ENCODE measurements at places on chromosomes 11 and 22. TPM values are rescaled to one million over a fixed set of nuclear protein-coding genes. Genes with fewer than 3 reads are reported as not detected.

CDCA5 gene
- 6.3 TPM for total RNA-seq

RNF215 gene
- 36.2 TPM for total RNA-seq

OR9G4 gene
- not detected for total RNA-seq

TPBGL gene
- total RNA-seq: 0.74 TPM

CPT1B gene
- total RNA-seq: 33.9 TPM

NLRP14 gene
- total RNA-seq: not detected

DCUN1D5 gene
- total RNA-seq: 37.9 TPM

FGF3 gene
- total RNA-seq: not detected

WNT7B gene
- total RNA-seq: 0.18 TPM

BRSK2 gene
- 1.8 TPM for total RNA-seq

DNA sequence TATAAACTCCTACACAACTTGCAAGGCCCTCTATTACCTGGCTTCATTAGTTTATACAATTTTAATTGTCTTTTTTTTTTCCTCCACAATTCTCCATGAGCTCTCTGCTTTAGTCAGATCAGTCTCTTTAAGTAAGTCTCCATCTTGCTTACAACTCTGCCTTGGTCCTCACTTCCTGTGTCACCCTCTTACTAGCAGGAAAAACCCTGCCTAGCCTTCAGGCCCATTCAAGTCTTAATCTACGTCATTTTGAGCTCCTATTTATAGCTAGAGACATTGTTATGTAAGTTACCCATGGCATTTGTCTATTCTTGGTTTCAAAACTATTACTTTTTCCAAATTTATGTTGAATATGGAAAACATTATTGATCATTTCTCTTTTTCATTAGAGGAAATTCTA is 177.4 kb downstream of the SBF2 start:
- DNase-seq: no peak
- no peak overlapping the region for H3K27ac ChIP-seq
- peaks cover 40% of the 10 kb centered on the region for H3K4me1 ChIP-seq

- no peak overlapping the region for H3K4me3 ChIP-seq
- H3K27ac ChIP-seq: no peak overlapping the region
- DNase-seq: no peak
- H3K27me3 ChIP-seq: peaks cover 30% of the 10 kb centered on the region
- no peaks in the 10 kb centered on the region for H3K4me1 ChIP-seq
Observed at GRCh38 chr22:22884888-22885840, 2.5 kb upstream of the IGLL5 start.

GRCh38 chr22:26860301-26860700 is 202.9 kb downstream of the MIAT start:
- H3K27ac ChIP-seq: no peak overlapping the region
- no peak overlapping the region for H3K4me3 ChIP-seq
- no peaks in the 10 kb centered on the region for H3K4me1 ChIP-seq
- DNase-seq: no peak
- H3K27me3 ChIP-seq: no peaks in the 10 kb centered on the region

DNA sequence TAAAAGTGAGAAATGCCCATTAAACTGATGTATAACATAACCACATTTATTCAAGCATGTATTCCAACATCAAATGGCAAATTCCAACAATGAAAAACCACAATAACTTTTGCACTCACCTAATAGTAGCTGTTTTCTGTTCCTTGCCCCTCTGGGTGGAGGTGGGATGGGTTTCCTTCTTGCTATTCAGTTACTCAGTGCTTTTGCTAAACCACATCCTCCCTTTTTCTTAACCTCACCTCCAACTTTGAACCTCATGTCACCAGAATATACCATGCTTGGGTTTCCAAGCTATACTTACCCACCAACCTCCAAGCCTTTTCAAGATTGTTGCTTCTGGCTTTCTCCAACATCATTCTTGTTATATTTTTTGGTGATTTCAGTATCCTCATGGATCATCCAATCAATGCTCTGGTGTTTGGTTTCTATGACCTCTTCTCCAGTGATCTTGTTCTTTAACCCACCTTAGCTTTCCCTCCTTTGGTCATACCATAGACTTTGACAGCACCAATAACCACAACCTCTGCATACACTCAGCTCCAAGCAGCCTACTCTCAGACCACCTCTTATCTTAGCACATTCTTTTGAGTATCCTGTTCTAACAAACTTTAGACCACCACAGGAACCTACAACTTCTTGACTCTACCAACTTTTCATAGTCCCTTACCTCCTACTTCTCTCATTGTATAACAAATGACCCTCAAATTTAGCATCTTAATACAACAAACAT is 3.2 kb upstream of the CCDC15 start:
- H3K36me3 ChIP-seq: peaks cover 6% of the 10 kb centered on the region
- H3K27ac ChIP-seq: no peak overlapping the region
- no peaks in the 10 kb centered on the region for H3K27me3 ChIP-seq
- DNase-seq: no peak
- H3K4me3 ChIP-seq: no peak overlapping the region

DNA sequence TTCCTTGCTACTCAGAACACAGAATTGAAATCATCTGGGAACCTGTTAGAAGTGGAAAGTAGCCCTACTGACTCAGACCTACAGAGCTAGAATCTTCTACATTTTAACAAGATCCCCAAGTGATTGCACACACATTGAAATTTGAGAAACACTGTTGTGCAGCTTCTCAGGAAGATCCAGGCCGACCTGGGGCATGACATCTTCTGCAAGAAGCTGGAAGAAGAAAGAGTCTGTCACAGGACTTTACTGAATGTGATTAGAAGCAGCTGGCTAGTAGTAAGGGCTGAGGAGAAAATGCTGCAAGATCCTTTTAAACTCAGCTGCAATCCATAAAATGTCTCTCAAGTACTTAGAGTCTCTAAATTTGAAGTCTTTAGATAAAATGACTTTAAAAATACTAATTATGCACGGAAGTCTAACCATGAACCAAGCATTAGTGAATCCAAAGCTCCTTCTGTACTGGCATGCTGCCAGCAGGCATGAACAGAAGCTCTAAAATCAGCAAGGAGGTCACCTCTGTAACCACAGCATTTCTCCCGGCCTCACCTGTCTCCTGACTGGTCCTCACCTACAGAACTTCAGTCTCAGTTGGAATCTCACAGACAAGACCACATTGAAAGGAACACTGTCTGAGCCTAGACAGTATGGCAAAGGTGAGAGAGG is 85.0 kb downstream of the SERGEF start:
- peaks cover 25% of the 10 kb centered on the region for H3K4me1 ChIP-seq
- no peak overlapping the region for H3K4me3 ChIP-seq
- DNase-seq: no peak
- H3K36me3 ChIP-seq: peaks cover 9% of the 10 kb centered on the region
- no peak overlapping the region for H3K27ac ChIP-seq

DNA sequence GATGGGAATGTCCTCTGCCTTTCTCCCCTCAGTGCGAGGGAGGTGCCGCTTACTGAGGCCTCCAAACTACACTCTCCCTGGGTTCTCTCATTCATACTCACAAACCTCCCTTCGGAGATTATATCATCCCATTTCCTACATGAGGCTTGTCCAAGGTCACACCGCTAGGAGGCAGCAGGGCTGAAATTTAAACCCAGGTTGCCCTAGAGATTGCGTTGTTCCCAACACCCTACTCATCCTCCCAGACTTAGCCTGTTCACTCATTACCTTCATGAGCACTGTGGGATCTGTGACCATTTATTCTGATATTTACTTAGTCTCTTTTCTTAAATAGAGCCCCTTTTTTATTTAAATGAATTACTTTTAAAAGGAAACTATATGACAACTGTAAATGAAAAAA is 31.1 kb downstream of the SDHAF2 start:
- H3K27me3 ChIP-seq: no peaks in the 10 kb centered on the region
- H3K4me3 ChIP-seq: no peak overlapping the region
- no peak for DNase-seq
- peaks cover 8% of the 10 kb centered on the region for H3K4me1 ChIP-seq
- peaks cover 3% of the 10 kb centered on the region for H3K36me3 ChIP-seq

- H3K4me3 ChIP-seq: no peak overlapping the region
- DNase-seq: no peak
- peaks cover 2% of the 10 kb centered on the region for H3K27me3 ChIP-seq
- no peaks in the 10 kb centered on the region for H3K36me3 ChIP-seq
Observed at GRCh38 chr11:35927682-35928081, 16.2 kb upstream of the LDLRAD3 start.

- peaks cover 8% of the 10 kb centered on the region for H3K27me3 ChIP-seq
- H3K4me3 ChIP-seq: no peak overlapping the region
- H3K36me3 ChIP-seq: no peaks in the 10 kb centered on the region
- no peak for DNase-seq
Observed at GRCh38 chr11:30210357-30210756, 20.5 kb upstream of the FSHB start.

- DNase-seq: no peak
- H3K36me3 ChIP-seq: no peaks in the 10 kb centered on the region
- peaks cover 8% of the 10 kb centered on the region for H3K27me3 ChIP-seq
- no peak overlapping the region for H3K27ac ChIP-seq
- no peak overlapping the region for H3K4me3 ChIP-seq
- H3K4me1 ChIP-seq: peaks cover 18% of the 10 kb centered on the region
Observed at GRCh38 chr11:44519989-44520737, 45.3 kb upstream of the CD82 start.

GRCh38 chr11:84721561-84721961 is 905.6 kb downstream of the DLG2 start:
- DNase-seq: no peak
- no peak overlapping the region for H3K27ac ChIP-seq
- H3K4me1 ChIP-seq: peaks cover 9% of the 10 kb centered on the region
- no peaks in the 10 kb centered on the region for H3K36me3 ChIP-seq
- H3K4me3 ChIP-seq: no peak overlapping the region
- H3K27me3 ChIP-seq: peaks cover 36% of the 10 kb centered on the region

DNA sequence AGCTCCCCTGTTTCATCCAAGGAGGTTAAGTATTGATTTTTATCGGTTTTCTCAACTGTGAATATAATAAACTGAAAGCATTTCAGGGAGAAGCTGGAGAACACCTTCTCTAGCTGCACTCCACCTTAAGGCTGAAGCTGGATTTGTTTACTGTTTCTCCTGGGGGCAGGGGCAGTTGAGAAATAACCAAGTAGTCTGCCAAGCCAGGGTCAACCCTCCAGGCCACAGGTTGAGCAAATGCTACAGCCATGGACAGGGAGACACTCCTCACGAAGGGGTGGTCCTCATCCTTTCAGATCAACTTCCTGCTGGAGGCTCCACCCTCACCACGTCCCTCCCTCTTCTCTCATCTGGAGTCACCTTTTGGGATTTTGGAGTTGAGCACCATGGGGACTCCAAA is at the start of gene TTC36:
TSS of gene TTC36 (plus strand) at position 366 of the 400 bp plus-strand sequence. CDS start at position 387, 21 bp downstream.
- H3K27me3 ChIP-seq: no peaks in the 10 kb centered on the region
- peaks cover 24% of the 10 kb centered on the region for H3K4me1 ChIP-seq
- H3K27ac ChIP-seq: no peak within 1 kb of the TSS
- H3K4me3 ChIP-seq: no peak within 1 kb of the TSS
- H3K36me3 ChIP-seq: peaks cover 11% of the 10 kb centered on the region

GRCh38 chr11:67732045-67732787 is 57.8 kb upstream of the ALDH3B2 start:
- no peak overlapping the region for H3K4me3 ChIP-seq
- H3K27ac ChIP-seq: no peak overlapping the region
- H3K27me3 ChIP-seq: peaks cover 48% of the 10 kb centered on the region
- H3K4me1 ChIP-seq: peaks cover 3% of the 10 kb centered on the region
- peaks cover 1% of the 10 kb centered on the region for H3K36me3 ChIP-seq

DNA sequence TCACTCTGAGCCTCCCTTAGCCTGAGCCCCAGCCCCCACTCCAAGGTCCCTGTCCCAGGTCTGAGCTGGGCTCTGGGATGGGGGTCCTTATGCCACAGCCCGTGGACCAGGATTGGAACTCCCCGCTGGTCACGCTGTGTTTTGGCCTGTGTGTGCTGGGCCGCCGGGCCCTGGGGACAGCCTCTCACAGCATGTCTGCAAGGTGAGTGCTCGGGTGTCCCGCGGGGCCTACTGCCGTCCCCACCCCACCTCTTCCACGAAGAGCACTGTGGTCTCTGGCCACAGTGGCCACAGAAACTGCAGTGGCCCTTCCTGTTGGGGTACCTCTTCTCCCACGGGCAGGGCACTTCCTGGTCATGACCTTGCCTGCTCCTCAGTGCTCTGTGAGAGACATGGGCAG is 3.5 kb upstream of the SIPA1 start:
- H3K4me3 ChIP-seq: no peak overlapping the region
- peaks cover 17% of the 10 kb centered on the region for H3K36me3 ChIP-seq

DNA sequence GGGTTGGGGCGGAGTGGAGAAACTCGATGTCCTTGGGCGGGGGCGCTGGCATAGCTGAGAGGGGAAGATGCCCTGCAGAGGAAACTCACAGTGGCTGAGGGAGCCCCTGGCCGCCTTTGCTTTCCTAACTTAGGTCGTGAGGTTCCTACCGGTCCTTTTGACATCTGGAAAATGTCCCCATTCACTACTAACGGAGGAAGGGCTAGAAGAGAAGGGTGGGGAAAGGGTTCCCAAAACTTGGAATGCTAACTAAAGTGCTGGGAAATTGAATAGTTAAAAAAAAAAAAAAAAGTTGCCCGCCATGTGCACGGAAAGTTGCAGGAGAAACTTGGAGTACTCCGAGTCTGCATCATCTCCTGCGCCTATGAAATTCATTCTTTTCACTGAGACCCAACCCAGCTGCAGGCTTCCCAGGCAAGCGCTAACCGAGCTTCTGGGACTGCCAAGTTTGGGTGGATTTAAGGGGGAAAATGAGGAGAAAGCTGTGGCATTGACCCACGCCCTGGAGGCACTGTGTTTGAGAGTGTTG is 796 bp downstream of the TIMP3 start:
- H3K4me3 ChIP-seq: peak overlapping the region; percentile 92
- no peak for DNase-seq
- peaks cover 41% of the 10 kb centered on the region for H3K4me1 ChIP-seq
- H3K27me3 ChIP-seq: no peaks in the 10 kb centered on the region

- no peak for DNase-seq
- H3K27ac ChIP-seq: no peak overlapping the region
- no peak overlapping the region for H3K4me3 ChIP-seq
- H3K4me1 ChIP-seq: no peaks in the 10 kb centered on the region
- peaks cover 19% of the 10 kb centered on the region for H3K27me3 ChIP-seq
Observed at GRCh38 chr11:115552151-115552772, 48.0 kb upstream of the CADM1 start.

DNA sequence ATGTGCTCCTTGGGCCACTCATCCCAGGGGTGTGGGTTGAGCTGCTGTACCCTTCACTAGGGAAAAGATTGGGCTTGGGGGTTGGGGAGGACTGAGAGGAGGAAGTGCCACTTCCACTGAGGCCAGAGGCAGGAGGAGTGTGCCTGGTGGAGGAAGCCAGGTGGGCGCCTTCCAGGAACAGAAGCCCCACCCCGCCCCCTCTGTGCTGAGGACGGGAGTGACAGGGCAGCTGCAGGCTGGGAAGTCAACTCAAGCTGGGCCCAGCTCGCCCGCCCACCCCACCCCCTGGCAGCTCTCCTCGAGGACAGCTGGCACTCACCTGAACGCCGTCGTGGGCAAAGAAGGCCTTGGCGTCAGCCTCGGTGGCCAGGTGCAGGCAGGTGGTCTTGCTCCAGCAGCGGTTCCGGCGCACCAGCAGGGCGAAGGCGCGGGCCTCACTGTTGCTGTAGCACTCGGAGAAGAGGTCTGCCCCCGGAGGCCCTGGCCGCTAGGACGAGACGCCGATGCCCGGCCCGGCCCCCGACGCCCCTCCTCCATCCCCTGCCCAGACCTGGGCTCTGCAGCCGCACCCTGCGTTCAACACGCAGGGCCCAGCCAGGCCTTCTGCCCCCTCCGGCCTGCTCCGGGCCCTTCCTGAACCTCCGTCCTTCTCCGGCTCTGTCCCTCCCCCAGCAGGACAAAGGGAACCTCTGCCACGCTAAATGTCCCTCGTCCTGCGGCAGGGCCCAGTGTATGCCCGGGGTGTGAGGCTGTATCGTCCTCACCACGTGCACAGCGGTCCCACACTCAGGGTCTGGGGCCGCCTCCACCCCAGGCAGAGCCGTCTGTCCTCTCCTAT is 13.4 kb downstream of the TSSC4 start:
- H3K4me1 ChIP-seq: no peaks in the 10 kb centered on the region
- H3K27ac ChIP-seq: no peak overlapping the region
- DNase-seq: no peak
- H3K36me3 ChIP-seq: no peaks in the 10 kb centered on the region

GRCh38 chr11:20203831-20204230 is 43.6 kb upstream of the DBX1 start:
- no peak for DNase-seq
- H3K36me3 ChIP-seq: no peaks in the 10 kb centered on the region
- H3K4me3 ChIP-seq: no peak overlapping the region
- H3K27ac ChIP-seq: no peak overlapping the region
